ENCODE measurements at places on chromosomes 11 and 22. TPM values are rescaled to one million over a fixed set of nuclear protein-coding genes. Genes with fewer than 3 reads are reported as not detected.

GRCh38 chr22:49261616-49262015 lies 566.1 kb downstream of the BRD1 start:
- peak; percentile 21 for DNase-seq

DNA sequence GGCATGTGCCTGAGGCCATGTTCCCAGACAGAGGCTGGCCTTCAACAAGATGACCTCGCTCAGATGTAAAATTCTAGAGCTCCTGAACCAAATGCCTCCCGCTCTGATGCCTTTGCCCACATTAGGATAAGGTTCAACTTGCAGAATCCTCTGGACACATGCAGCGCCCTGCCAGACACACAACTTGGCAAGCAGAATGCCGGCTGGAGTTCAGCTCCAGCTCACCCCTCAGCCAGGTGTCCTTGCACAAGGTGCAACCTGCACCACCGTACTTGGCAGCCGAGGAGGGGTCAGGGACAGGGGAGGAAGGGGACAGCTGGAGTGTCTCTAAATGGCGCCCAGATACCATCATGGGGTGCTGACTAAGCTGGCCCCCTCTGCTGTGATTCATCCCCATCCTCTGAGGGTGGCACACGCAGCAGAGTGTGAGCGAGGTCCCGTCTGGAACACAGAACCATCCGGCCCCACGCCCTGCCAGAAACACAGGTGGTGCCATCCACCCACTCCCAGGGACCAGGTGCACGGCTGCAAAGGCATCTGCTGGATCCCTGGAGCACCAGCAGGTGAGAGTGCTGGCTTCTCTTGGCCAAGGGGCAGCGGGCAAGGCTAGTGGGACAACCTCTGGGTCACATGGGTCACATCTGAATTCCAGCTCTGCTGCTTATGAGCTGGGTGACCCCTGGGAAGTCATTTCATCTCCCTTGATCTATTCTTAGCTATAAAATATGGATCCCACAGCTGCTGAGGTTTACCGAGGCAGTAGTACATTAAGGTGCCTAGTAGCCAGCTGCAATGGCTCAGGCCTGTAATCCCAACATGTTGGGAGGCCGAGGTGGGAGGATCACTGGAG lies 12.8 kb downstream of the ZMAT5 start:
- peak; percentile 29 for DNase-seq

DNA sequence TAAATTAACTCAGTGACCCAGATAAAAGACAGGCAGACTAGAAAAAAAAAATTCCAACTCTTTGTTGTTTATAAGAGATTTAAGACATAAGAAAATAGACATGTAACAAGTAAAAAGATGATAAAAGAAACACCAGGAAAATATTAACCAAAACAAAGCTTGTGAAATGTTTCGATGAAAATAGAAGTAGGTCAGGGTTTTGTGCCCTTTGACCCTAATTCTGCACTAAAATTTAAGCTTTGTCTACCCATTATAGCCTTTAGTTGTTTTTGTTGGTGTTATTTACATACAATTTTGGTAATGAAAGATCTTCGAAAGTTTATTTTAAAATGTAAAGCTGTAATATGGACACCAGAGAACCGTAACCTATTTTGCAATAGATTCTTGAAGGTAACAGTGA lies 75.7 kb downstream of the LRRC4C start:
- no peak for DNase-seq

GRCh38 chr11:111299101-111300026 lies 1.0 kb downstream of the POU2AF3 start:
- peak; percentile 31 for DNase-seq

GRCh38 chr11:46235777-46236688 lies 41.4 kb upstream of the CREB3L1 start:
- no peak for DNase-seq

The TYR gene
- 0.09 TPM for total RNA-seq

GRCh38 chr22:48807155-48807554 lies 1020.5 kb downstream of the BRD1 start:
- DNase-seq: peak; percentile 16

- no peak for DNase-seq
Measured at GRCh38 chr11:37843603-37844002, 1245.6 kb upstream of the RAG2 start.

The ANO1 gene
- 8.4 TPM for total RNA-seq

DNA sequence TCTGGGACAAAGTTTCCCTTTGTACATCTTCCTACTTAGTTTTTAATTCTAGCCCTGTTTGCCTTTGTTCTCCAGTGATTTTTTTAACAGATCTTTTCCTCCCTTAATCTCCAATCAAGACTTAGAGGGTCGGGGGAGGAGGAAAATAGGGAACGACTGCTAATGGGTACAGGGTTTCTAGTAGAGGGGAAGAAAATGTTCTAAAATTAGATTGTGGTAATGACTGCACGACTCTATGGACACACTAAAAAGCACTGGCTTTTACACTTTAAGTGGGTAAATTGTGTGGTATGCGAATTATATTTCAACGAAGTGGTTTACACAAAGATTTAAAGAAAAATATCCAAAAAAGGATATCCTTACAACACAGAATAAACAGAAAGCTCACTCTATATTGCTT lies 110.0 kb upstream of the SPON1 start:
- no peak for DNase-seq

The OR8B12 gene
- total RNA-seq: not detected

- no peak for DNase-seq
Measured at GRCh38 chr11:27409742-27410141, 46.7 kb upstream of the CCDC34 start.

The NXF1 gene
- total RNA-seq: 22.5 TPM

The HOATZ gene
- not detected for total RNA-seq

DNA sequence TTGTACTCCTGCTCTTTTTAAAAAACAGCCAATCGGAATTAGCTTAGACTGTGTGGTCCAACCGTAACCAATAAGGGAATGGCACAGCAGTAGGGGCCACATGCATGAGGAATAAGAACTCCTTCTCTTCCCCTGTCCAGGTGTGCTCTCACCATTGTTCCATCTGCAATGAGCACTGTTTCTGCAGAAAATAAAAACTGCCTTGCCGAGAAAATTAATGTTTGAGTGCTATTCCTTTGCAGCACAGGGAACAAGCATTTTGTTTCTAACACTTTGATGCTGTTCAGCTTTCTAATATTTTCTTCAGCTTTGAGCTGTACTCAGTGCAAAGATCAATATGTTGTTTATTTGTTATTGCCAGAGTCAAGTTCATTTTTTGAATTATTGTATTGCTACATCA lies 57.9 kb downstream of the PIWIL3 start:
- DNase-seq: no peak

GRCh38 chr11:8234425-8234821 lies 29.3 kb downstream of the LMO1 start:
- DNase-seq: no peak

All from cerebellum (tissue), 4 donors.